Activated naive CD8-positive, alpha-beta T cell treated with anti-CD3 and anti-CD28 coated beads, Interleukin-2, amount 10 ng/mL, durations not matched to agents 7 days and 5 days (primary cell): ENCODE measurements at places on chromosomes 11 and 22. TPM values are rescaled to one million over a fixed set of nuclear protein-coding genes. Genes with fewer than 3 reads are reported as not detected.

TMA7B gene
- 9.1 TPM for total RNA-seq

APOL4 gene
- 6.5 TPM for total RNA-seq

DNA sequence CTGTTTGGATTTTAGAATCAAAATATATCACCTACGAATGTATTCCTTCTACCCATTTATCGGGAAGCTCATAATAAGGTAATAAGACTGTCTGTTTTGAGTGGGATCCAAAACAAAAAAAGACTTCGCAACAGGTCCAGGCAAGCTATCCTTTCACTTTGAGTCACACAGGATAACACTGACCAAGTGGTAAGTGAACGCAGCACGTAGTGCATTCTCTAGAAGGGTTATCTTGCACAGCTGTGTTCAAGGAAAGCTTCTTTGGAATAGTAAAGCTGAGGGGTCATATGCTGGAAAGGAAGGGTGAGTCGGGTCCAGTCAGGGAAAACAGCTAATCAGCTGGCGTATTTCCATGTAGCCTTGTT is 22.3 kb upstream of the NRGN start:
- H3K4me3 ChIP-seq = peak overlapping the region; percentile 75
- peaks cover 46% of the 10 kb centered on the region for H3K27me3 ChIP-seq
- no peak overlapping the region for H3K27ac ChIP-seq
- H3K4me1 ChIP-seq = peaks cover 8% of the 10 kb centered on the region
- no peak for DNase-seq

SCARF2 gene
- total RNA-seq = 1.5 TPM

- no peaks in the 10 kb centered on the region for H3K36me3 ChIP-seq
- peak overlapping the region; percentile 48 for H3K4me3 ChIP-seq
- no peak for DNase-seq
Observed at GRCh38 chr11:2868506-2869133, 17.0 kb downstream of the CDKN1C start.

SELENOH gene
- total RNA-seq = 178 TPM

DNA sequence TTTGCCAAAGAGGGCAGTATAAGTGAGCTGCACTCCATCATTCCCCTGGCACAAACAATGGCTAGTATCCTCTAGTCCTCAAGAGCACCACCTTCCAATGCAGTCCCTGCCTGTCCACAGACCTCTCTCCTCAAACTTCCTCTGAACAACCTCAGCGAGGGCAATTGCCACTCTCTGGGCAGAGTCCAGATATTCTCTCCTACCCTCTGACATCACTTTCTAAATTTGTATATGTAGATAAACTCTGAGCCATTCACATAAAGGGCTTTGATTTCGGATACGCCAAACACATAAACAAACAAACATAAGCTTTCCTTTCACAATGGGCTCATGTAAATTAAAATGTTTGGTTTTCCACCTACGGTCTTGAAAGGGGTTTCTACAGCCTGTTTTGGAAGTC is 3.0 kb upstream of the SLC43A3 start:
- peaks cover 26% of the 10 kb centered on the region for H3K4me1 ChIP-seq
- peaks cover 6% of the 10 kb centered on the region for H3K36me3 ChIP-seq
- H3K27me3 ChIP-seq = peaks cover 12% of the 10 kb centered on the region
- no peak overlapping the region for H3K4me3 ChIP-seq
- no peak for DNase-seq
- no peak overlapping the region for H3K27ac ChIP-seq

DNA sequence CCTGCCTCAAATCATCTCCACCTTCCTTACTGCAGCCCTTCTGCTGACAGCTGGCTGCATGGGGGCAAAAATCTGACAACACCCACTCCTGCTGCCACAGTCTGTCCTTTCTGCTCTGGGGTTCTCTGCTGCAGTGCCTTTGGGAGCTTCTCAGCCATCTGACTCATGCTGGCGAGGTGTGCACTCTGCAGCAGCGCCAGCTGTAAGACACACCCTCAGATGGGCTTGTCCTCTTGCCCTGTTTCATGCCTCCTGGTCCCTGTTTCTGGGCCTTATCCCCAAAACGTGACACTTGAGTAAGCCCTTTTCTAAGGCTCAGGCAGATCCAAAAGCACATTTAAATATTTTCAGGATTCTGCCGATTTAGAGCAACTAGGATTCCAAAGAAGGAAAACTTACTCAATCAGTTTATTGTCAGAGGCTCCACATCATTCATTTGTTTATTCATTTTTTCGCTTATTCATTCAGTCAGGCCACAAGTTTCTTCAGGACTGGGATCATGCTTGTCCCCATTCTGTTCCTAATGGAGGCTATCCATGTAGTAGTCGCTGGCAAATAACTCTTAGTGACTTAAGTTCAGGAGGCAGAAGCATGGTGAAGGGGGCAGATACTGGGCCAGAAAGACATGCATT is 60.2 kb downstream of the SMIM38 start:
- H3K27ac ChIP-seq = no peak overlapping the region
- DNase-seq = no peak
- H3K4me3 ChIP-seq = no peak overlapping the region
- H3K27me3 ChIP-seq = peaks cover 14% of the 10 kb centered on the region
- no peaks in the 10 kb centered on the region for H3K36me3 ChIP-seq
- peaks cover 3% of the 10 kb centered on the region for H3K4me1 ChIP-seq

DNA sequence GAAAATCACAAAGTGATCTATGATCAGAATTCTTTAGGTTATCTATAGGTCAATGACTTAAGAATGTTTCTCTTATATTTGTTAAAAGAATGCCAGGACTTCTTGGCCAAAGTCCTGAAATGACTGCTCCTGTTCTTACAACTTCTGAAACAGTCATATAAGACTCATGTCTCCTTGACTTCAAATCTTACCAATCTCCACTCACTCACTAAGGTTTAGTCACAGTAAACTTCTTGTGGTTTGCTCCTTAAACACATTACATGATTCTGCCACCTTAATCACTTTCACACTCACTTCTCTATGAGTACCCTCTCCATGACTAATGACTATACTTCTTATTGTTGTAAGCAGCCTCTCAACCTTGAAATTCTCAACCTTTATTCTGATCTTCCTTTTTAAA is 648.7 kb upstream of the CCDC179 start:
- no peak for DNase-seq
- H3K27ac ChIP-seq = no peak overlapping the region
- H3K27me3 ChIP-seq = no peaks in the 10 kb centered on the region
- no peaks in the 10 kb centered on the region for H3K36me3 ChIP-seq

GRCh38 chr22:22553735-22554586 is 5.1 kb downstream of the PRAME start:
- no peaks in the 10 kb centered on the region for H3K36me3 ChIP-seq
- H3K27ac ChIP-seq = no peak overlapping the region
- DNase-seq = no peak
- no peak overlapping the region for H3K4me3 ChIP-seq
- H3K4me1 ChIP-seq = peaks cover 1% of the 10 kb centered on the region
- peaks cover 7% of the 10 kb centered on the region for H3K27me3 ChIP-seq

DNA sequence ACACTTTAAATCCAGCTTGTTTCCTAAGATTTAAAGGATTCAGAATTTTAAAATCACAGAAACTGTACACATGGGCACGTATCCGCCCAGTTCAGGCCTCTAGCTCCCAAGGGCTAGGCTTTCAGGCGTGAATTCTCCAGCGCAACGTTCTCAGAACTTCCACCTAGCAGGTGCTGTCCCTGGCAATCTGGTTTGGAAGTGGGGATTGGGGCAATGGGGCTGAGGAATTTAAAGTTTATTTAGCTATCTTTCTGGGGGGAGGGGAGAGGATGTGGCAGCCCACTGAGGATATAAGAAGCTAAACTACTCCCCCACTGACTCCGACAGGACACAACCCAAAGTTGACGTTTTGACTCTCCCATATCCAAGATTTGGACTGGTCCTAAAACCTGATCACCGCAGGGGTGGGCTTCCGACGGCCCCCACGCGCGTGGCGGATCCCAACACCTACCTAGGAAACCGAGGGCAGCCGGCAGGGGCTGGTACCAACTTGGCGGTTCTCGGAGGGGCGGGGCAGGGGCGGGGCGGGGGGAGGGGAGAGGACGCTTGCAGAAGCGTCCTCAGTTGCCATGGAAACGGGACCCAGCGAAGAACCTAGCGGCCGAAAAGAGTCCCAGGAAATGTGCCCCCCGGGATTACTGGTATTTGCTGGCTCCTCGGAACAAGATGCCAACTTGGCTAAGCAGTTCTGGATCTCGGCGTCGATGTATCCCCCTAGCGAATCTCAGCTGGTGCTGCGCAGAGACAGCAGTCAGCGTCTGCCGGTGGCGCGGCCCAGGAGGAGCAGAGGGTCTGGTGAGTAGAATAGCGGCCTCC is at the start of gene HOATZ:
Gene HOATZ, plus strand, starts transcription at position 563 of the 816 bp plus-strand sequence. Its CDS starts 7 bp downstream, at position 570.
- H3K36me3 ChIP-seq = peaks cover 6% of the 10 kb centered on the region
- H3K4me3 ChIP-seq = peak within 1 kb of the TSS; percentile 83
- peaks cover 17% of the 10 kb centered on the region for H3K4me1 ChIP-seq
- no peak within 1 kb of the TSS for H3K27ac ChIP-seq
- peak; percentile 56 for DNase-seq

DNA sequence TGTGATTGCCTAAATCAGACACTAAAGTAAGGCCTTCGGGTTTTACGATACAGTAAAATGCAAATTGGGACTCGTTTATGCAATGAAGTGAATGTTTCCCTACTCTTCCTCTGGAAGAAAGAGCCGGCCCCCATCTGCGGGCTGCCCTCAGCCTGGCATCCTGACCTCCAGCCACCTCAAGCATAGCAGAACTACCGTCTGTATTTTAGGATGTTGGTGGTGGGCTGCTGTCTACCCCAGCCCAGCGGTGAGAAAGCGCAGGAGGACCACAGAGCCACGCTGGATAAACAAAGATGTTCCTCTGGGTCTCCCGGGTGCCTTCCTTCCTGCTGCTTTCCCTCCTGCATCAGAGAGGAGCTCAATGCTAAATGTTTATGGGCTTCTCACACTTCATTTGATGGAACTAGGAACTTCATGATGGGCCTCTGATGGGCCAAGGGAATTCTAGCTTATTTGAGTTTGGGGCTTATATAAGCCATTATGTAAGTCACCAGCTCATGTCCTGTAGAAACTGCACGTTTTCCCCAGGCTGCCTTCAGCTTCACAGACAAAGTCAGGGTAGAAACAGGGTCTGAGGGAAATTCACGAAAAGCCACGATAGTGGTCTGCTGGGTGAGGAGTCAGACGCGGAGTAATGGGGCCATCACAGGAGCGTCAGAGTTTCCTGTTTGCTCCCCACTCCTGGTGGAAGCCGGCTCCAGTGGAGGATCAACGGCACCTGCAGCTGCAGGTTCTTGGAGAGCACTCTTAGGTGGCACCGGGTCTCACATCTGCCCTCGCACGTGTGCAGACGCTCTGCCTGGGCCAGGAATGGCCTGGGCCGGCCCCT is 287.4 kb downstream of the BRD1 start:
- no peak overlapping the region for H3K27ac ChIP-seq
- no peaks in the 10 kb centered on the region for H3K4me1 ChIP-seq
- H3K4me3 ChIP-seq = no peak overlapping the region
- H3K36me3 ChIP-seq = no peaks in the 10 kb centered on the region

UCP2 gene
- 267 TPM for total RNA-seq

DNA sequence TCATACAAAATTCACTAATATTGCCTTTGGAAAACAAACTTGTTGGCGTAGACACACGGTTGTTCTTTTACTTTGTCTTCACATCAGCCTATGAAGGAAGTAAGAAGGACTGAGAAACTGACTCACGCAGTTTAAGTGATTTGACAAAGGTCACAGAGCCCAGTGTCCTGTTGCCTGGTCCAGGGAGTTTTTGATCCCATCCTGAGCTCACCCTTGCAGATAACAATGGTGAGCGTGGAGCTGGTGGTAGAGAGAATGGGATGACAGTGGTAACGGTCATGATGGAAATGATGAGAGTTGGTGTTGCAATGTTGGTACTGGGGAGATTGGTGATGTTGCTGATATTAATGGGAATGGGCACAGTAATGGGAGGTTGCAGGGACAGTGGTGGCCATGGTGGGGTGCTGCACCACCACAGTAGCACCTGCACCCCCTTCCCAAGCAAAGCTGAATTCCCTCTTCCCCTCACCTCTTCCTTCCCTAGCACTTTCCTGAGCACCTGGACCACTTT is 22.0 kb downstream of the CREB3L1 start:
- peaks cover 17% of the 10 kb centered on the region for H3K27me3 ChIP-seq
- H3K36me3 ChIP-seq = no peaks in the 10 kb centered on the region
- H3K4me3 ChIP-seq = no peak overlapping the region
- DNase-seq = no peak

DNA sequence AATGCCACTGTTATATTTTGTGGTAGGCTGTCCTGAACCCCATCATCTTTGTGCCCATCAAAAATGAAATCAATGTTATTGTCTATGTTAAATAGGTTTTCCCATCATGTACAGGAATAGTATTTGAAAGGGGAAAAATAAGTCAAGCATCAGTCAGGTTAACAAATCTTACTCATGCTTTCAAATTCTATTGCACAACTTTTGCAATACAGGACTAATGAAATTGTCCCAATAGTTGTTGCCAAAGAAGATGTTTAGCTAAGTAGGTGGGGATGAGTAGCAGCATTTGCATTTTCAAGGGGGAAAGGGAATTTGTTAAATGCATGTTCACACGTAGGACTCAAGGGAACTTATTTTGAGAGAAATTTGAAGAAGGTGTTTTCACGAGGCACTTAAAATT is 962.1 kb downstream of the JRKL start:
- H3K27ac ChIP-seq = no peak overlapping the region
- no peaks in the 10 kb centered on the region for H3K36me3 ChIP-seq
- no peaks in the 10 kb centered on the region for H3K27me3 ChIP-seq
- H3K4me1 ChIP-seq = no peaks in the 10 kb centered on the region
- no peak overlapping the region for H3K4me3 ChIP-seq
- DNase-seq = no peak

GRCh38 chr22:17057959-17058814 is 26.6 kb upstream of the IL17RA start:
- H3K27ac ChIP-seq = no peak overlapping the region
- peaks cover 4% of the 10 kb centered on the region for H3K4me1 ChIP-seq
- no peak overlapping the region for H3K4me3 ChIP-seq
- DNase-seq = peak; percentile 55
- no peaks in the 10 kb centered on the region for H3K36me3 ChIP-seq
- H3K27me3 ChIP-seq = peaks cover 5% of the 10 kb centered on the region

VSIG2 gene
- 0.34 TPM for total RNA-seq

DNA sequence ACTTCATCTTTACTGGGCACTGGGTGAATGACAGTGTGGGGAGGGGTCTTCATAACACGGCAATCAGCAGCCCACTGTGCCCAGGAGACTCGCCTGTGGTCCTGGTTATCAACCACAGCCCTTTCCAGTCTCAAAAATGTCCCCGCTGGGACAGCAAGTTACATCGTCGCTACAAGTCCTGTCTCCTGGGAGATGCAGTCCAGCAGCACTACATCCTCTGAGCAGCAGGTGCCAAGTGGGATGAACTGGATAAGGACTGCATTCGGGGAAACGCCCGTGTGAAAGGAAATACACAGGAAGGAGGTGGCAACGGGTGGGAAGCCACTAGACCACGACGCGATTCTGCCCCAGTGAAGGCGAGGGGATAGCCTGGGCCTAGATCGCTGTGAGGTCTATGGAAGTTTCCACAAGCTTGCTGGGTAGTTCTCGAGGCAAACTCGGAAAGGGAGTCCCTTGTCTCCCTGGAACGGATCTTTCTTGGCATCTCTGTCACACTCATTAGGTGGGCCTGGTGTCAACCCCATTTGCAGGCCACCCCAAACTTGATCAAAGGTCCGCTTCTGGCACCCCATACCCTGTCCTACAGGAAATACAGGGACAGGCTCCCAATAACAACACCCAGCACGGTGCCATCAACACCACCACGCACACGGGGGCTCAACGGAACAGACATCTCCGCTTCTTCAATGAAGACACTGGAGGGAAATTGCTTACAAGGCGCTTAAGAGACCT is 4.4 kb downstream of the ASCL2 start:
- no peak for DNase-seq
- peak overlapping the region; percentile 64 for H3K4me3 ChIP-seq
- peak overlapping the region; percentile 61 for H3K27ac ChIP-seq
- H3K4me1 ChIP-seq = peaks cover 22% of the 10 kb centered on the region
- H3K27me3 ChIP-seq = peaks cover 8% of the 10 kb centered on the region
- no peaks in the 10 kb centered on the region for H3K36me3 ChIP-seq

- H3K4me3 ChIP-seq = no peak overlapping the region
- no peaks in the 10 kb centered on the region for H3K27me3 ChIP-seq
- H3K4me1 ChIP-seq = peaks cover 27% of the 10 kb centered on the region
- H3K36me3 ChIP-seq = peaks cover 17% of the 10 kb centered on the region
- no peak overlapping the region for H3K27ac ChIP-seq
Observed at GRCh38 chr22:31945443-31945855, 1.1 kb downstream of the YWHAH start.
